Ecto neural progenitor cell (in vitro differentiated cells): ENCODE measurements at places on chromosomes 2 and 18.

GRCh38 chr2:222982010-222982908 is 69.7 kb upstream of the KCNE4 start:
- no peak for DNase-seq

DNA sequence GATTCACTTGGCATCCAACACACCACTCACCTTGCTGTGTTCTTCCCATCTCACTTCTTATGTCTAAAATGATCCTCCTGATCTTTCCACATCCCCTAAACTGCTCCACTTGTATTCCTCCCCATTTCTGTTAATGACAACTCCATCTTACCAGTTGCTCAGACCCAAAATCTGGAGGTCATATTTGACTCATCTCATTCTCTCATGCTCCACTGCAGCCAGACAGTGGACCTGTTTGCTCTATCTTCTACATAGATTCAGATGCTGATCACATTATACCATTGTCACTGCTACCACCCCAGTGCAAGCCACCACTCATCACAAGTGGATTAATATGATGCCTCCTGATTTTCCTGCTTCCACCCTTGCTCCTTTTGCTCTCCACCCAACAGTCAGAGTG is 7.9 kb upstream of the NABP1 start:
- DNase-seq, result no peak

DNA sequence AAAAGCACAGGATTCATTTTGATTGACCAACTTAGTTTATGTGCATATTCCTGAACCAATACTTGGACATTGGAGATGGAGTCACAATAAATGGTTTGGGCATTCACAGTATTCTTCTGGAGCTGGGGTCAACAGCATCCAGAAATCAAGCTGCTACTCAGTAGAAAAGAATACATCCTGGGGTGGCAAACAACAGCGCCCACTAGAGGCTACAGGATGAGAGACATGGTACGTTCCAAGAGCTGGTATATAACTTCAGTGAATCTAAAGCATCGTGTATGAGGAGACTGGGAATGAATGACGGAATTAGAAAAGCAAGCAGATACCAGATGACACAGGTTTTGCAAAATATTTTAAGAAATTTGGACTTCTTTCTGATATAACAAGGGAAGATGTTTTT is 142.9 kb upstream of the FIGN start:
- no peak for DNase-seq

- DNase-seq, result no peak
Measured at GRCh38 chr18:8516371-8517250, 92.6 kb upstream of the RAB12 start.

- DNase-seq, result no peak
Measured at GRCh38 chr2:163611557-163611906, 124.3 kb downstream of the FIGN start.
